Kidney (tissue), 22 donors: ENCODE measurements at places on chromosomes 2 and 18.

- DNase-seq, result no peak
Observed at GRCh38 chr2:18645315-18645714, 55.9 kb upstream of the NT5C1B start.

GRCh38 chr2:176931588-176932563 lies 280.7 kb upstream of the HNRNPA3 start:
- DNase-seq, result no peak

GRCh38 chr2:69348781-69349180 lies 38.2 kb downstream of the GFPT1 start:
- no peak for DNase-seq

DNA sequence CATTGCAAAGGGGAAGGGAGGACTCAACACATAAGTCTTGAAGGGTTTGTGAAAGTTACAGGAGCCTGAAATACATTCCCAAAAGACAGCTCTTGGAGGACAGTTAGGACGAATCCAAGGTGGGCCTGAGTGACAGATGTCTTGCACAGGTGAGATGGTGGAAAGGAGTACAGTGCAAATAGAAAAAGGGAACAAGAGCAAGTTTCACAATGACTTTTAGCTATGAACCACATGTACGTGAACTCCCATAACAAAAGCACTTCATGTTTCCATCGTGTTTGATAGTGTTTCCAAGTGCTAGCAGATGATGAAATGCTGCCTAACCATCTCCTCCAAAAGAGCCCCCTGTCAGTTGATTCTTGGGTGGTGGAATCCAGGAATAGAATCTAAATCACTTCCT lies 1.8 kb downstream of the IL18RAP start:
- DNase-seq, result no peak

DNA sequence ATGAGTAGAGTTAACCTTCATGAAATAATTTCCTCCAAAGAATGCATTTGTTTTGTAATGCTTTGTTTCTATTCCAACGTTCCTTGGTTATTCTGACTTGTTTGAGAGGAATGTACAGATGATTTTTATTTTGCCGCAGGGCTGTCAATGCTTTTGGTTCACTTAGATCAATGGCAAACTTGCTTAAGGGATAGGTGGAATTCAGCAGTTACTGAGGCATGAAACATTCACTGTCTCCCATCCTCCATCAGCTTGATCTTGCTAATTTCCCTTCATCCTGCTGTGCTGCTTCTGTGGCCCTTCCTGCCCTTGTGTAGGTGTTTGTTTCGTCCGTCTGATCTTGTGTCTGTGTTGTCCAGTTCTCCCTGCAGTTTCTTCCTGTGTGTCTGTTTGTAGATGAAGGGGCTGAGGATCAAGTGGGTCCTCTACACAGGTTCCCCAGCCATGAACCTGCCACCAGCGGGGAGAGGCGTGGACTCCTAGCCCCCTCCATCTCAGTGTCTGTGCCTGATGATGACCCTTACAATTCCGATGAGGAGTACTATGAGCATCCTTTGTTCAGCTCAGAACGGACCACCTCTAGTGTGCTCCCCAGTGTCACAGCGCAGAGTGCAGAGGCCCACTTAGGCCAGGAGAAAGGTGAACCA lies 84.2 kb upstream of the UNC80 start:
- DNase-seq, result no peak

DNA sequence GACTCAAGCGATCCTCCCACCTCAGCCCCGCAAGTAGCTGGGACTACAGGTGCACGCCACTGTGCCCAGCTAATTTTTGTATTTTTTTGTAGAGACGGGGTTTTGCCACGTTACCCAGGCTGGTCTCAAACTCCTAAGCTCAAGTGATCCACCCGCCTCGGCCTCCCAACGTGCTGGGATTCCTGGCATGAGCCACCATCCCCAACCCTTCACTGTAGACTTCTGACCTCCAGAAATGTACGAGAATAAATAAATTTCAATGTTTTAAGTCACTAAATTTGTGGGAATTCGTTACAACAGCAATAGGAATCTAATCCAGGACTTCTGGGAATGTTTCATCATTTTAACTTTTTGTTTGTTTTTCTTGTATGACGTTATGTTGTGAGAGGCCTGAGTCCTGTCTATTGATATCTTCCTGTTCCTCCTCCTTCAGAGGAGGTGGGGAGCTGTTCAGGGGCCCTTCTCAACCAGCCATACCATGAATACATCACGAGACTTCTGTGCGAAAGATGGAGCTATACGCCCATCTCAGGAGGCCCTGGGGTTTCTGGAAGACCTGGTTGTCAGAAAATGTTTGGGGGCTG lies 40.0 kb downstream of the TEX44 start:
- no peak for DNase-seq

- no peak for DNase-seq
Observed at GRCh38 chr18:63119647-63120046, 199.9 kb downstream of the BCL2 start.

- no peak for DNase-seq
Observed at GRCh38 chr18:39186008-39186407, 1620.4 kb upstream of the CELF4 start.

- no peak for DNase-seq
Observed at GRCh38 chr2:195619590-195619989, 37.4 kb upstream of the SLC39A10 start.

DNA sequence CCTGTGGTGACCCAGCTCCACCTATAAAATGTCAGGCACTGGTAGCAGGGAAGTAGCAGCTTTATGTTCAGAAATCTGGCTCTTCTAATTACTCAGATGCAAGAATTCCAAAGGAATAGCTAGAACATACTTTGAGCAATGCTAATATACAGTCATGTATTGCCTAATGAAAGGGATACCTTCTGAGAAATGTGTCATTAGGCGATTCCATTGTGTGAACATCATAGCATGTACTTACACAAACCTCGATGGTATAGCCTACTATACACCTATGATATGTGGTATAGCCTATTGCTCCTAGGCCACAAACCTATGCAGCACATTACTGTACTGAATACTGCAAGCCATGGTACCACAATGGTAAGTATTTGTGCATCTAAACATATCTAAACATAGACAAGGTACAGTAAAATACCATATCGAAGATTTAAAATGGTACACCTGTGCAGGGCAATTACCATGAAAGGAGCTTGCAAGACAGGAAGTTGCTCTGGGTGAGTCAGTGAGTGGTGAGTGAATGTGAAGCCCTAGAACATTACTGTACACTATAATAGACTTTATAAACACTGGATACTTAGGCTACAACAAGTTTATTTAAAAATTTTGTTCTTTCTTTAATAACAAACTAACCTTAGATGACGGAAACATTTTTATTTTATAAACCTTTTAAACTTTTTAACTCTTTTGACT lies 50.3 kb upstream of the ETAA1 start:
- DNase-seq, result no peak

DNA sequence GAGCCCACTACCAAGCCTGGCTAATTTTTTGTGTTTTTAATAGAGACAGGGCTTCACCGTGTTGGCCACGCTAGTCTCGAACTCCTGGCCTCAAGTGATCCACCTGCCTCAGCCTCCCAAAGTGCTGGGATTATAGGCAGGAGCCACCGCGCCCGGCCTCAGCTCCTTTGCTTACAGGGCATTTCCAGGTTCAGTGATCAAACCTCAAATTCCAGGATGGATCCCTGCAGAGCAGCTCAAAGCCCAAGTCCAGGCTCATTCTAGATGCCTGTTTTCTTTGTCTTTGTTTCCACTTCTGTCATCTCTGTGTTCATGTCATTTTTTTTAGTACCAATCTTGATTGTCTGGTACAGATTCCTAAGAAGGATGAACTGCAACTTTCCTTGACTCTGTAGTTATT lies 41.9 kb downstream of the TNFRSF11A start:
- DNase-seq, result no peak

GRCh38 chr2:30899516-30900054 lies 92.3 kb upstream of the CAPN13 start:
- DNase-seq, result no peak

GRCh38 chr2:191835539-191836350 lies 11.1 kb downstream of the CAVIN2 start:
- no peak for DNase-seq
